ENCODE measurements at places on chromosomes 5 and 9.

DNA sequence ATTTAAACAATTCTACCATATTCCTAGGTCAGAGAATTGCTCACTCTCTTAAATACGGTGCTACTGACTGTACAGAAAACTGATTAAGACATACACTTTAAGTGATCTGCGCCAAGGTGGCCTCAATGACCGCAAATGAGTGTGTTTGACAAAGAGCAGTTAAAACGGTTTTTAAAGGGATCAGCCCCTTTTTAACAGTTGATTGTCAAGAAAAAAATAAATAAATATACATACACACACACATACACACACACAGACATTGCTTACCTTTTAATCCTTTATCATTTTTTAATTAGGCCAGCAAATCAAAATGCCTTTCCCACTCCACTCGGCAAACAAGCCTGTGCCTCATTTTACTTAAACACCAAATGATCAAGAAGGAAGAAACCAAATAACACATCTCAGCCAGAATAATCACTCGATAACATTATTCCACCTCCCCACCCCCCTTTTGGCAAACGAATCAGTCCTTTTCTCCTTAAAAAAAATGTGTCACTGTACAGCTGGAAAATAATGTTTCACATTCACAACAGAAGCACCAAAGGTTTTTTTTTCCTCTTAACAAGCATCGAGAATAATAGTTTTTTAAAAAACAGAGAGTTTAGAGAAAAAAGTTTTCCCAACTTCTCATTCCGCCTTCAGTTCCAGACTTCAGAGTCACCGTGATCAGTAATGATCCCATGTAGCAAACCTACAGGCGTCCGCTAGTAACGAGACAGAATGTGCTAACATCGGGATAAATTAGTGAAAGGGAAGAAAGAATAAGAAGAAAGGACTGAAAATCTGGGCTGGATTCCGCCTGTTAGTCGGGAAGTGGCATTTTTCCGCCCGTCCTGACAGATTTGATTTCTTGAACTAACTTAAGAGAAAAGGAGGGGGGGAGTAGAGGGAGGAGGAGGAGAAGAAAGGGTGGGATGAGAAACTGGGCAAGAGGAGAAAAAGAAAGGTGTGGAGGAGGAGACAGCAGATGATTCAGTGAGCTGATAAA lies at the start of gene ZNF608:
TSS of gene ZNF608 (minus strand) at position 712 of the 988 bp plus-strand sequence. CDS start 1,650 bp downstream, outside the sequence.
- no peak for DNase-seq

- DNase-seq = no peak
Measured at GRCh38 chr9:101460965-101461364, 25.4 kb upstream of the ALDOB start.

DNA sequence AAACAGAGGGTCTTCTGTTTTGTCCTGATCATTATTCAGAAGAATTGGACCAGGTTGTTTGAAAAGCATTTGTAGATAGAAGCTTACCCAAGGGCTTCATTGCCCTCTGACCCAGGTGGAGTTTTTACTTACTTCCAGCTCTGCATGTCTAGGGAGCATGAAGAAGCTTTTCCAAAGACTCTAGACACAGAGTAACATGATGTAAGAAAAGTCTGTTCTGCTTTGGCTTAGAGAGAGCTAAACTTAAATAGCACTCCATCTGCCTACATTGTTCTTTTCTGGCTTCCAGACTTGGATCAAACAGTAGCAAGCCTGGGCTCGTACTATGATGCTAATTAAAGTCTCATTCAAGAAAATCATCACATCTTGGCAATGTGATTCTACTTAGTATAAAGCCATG lies 112.1 kb downstream of the SNCAIP start:
- no peak for DNase-seq

DNA sequence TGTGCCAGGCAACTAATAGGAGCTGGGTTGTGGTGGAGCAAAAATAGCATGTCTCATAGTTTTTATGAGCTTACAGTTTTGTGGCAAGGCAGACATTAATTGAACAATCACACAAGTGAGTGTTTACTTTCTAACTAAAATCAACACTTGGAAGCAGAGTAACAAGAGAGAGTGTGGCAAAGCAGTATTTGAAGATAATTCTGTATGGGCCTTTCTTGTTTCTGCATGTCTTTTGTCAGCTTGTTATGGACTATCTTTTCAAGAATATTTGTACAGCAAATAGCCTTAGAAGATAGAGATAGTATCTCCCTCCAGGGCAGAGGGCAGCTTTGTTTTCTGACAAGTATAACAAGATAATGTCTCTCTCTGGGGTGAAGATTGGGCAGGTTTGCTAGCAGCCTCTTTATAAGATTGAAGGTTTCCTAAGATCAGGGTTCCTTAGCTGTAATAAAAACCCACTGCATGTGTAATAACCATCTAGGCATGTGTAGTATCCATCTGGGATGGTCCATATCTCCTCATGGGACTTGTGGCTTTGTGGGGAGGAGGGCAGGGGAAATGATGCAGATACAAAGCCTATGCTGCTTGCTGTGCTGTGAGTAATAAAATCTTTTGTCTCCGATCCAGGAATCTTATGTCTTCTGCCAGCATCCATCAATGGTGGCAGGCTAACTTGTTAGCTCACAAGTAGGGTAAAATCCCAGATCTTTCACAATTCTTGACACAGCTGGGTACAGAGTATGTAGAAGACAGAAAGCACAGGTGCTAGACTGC lies 479.9 kb downstream of the KDM4C start:
- no peak for DNase-seq

DNA sequence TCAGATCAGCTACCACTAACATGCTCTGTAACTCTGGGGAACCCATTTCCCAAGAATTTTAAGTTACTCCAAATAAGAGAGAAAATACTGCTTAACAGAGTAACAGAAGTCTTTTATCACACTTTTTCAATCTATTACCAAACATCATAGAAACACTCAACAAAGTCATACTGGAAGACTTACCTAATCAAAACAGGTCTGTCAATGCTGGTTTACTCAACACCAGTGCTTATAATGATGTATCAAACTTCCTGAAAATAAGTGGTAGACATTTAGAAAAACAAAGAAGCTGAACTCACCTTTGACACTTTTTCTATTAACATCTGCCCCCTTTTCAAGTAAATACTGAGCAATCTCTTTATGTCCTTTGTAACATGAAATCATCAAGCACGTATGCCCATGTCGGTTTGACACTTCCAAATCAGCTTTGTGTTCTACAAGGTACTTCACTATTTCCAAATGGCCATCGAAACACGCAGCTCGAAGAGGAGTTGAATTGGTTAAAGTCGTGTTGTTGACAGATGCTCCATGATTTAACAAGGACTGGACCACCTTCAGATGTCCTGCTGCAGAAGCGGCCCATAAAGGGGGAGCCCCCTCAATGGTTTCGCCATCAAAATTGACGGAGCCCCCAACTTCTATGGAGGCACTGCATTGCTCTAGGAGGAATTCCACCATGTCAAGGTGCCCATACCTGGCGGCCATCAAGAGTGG lies 1.8 kb downstream of the FEM1C start:
- DNase-seq = no peak

- DNase-seq = no peak
Measured at GRCh38 chr5:1173485-1174070, 27.8 kb upstream of the SLC6A19 start.

GRCh38 chr9:10268531-10269485 lies 344.0 kb downstream of the PTPRD start:
- DNase-seq = no peak

DNA sequence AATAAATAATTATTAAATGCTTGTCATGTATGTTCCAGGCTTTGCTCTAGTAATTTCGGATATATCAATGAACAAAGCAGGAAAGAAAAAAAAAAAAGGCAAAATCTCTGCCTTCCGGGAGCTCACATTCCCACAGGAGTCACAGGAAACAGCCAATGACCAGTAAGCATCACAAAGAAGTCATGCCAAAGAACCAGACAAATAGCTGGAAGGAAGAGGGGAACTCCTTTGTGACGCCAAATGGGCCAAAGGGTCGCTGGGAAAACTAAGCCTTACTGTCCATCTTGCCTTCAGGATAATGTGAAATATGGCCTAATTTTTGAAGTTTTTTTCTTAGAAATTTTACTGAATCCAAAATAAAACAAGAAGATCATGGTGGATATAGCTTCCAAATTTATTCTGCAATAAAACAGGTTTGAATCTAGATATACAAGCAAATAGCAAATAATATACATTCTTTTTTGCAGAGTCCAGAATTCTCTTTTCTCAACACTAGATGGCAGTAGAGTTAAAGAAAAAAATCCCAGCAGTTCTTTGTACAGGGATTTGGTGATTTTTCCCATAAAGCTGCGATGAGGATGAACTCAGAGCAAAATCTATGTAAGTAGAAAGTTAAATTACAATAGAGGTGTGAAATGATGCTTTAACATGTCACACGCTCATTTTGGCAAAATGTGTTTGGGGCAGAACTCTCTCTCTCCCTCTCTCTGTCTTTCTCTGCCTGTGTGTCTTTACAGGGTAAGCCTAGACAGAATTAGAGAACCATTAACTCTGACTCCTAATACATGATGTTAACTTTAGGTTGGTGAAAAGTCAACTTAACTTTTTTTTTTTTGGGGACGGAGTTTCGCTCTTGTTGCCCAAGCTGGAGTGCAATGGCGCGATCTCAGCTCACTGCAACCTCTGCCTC lies 60.0 kb upstream of the TUT7 start:
- DNase-seq = no peak

Measured in T-helper 22 cell (primary cell).